ENCODE measurements at places on chromosomes 6 and 20.

DNA sequence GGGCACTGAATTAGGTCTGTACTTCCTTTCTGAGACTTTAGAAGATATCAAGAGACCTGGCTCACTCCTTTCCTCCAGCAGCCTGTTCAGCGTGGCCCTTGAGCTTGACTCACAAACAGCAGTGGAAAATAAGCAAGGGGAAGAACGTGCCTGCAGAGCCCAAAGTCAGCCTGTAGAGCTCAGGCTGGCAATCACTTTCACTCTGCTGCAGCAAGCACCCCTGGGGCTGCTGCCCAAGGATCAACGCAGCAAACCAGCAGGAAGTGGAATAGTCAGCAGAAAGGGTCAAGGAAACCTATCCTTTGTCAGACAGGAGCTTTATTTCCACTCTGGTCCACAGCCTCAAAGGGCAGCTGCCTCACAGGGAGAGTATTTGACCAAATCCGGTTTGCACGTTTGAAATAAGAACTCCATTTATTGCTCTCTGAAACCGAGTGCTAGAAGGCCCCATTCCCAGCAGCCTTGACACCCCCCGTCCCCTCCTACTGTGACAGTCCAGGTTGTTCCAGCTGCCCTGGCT lies 77.4 kb downstream of the PRDM1 start:
- DNase-seq: peak; percentile 54

- DNase-seq: no peak
Observed at GRCh38 chr6:47302043-47302442, 7.7 kb downstream of the TNFRSF21 start.

- DNase-seq: no peak
Observed at GRCh38 chr20:3405696-3406358, 1.6 kb downstream of the DNAAF9 start.

- no peak for DNase-seq
Observed at GRCh38 chr6:14826456-14826855, 419.4 kb upstream of the JARID2 start.

- DNase-seq: no peak
Observed at GRCh38 chr6:100134297-100134696, 140.3 kb upstream of the MCHR2 start.

DNA sequence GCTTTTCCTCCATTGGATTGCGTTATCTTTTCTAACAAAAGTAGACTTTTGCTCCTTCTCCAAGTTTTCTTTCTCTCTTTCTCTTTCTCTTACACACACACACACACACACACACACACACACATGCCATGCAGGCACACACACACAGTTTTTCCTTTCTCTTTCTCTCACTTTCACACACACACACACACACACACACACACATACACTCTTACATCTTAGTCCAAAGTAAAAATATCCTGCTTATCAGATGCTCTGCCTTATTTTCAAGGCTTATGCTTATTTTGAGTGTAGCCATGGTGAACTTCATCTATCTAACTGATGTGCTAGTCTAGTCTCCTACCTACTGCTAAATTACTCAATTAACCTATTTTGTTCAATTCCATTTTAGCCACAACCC lies 34.4 kb upstream of the RAB23 start:
- no peak for DNase-seq

- no peak for DNase-seq
Observed at GRCh38 chr20:11118802-11119380, 445.1 kb upstream of the JAG1 start.

DNA sequence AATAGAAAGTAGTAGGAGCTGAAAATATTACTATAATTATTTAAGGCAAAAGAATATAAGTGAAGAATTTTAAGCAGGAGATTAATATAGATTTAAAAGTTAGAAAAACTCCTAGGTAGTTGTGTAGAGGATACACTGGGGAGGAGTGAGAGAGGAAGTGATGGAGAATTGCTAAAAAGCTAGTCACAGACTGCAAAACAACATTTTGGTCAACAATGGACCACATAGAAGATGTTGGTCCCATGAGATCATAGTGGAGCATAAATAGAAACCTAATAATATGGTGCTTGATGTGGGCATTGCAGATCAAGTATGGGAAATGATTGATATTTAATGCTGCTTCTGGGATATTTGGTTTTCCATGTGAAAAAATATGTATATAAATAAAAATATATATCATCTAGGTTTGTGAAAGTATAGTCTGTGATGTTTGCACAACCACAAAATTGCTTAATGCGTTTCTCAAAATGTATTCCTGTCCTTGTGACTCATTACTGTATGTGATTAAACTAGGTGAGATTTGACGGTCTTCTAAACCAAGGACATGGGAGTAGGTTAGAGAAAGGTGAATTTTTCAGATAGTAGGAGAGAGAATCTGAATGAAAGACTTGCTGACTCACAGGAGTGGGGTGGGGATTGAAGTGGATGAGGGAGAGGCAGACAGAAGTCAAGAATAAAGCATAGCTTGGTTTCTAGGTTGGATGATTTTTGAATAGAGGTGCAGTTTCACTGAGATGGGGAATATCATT lies 174.0 kb downstream of the BCKDHB start:
- DNase-seq: no peak

- DNase-seq: no peak
Observed at GRCh38 chr20:47854687-47855212, 69.5 kb upstream of the SULF2 start.

GRCh38 chr20:2451939-2452732 lies 18.5 kb downstream of the SNRPB start:
- peak; percentile 54 for DNase-seq

- DNase-seq: no peak
Observed at GRCh38 chr6:119129968-119130484, 51.6 kb upstream of the FAM184A start.

GRCh38 chr6:39330057-39330456 lies 7.6 kb upstream of the KCNK16 start:
- DNase-seq: no peak

- no peak for DNase-seq
Observed at GRCh38 chr6:134593887-134594286, 276.0 kb upstream of the SGK1 start.

GRCh38 chr6:44071670-44072451 lies 55.4 kb downstream of the MRPL14 start:
- no peak for DNase-seq

DNA sequence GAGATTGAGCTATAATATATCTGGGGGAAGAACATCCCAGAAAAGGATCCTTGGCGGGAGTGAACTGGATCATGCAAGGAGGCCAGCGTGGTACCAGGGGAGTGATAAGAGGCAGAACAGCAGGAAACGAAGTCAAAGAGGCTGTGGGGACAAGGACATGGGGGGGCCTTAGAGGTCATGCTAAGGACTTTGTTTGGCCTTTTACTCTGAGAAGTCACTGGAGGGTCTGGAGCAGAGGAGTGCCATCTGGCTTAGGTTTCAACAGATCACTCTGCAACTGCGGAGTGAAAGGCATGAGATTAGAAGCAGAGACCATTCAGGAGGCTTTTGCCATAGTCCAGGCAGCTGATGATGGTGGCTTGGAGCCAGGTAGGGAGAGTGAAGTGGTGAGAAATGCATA lies 24.3 kb downstream of the MRAP2 start:
- DNase-seq: no peak

GRCh38 chr6:37783856-37784584 lies 35.5 kb upstream of the ZFAND3 start:
- DNase-seq: peak; percentile 34

DNA sequence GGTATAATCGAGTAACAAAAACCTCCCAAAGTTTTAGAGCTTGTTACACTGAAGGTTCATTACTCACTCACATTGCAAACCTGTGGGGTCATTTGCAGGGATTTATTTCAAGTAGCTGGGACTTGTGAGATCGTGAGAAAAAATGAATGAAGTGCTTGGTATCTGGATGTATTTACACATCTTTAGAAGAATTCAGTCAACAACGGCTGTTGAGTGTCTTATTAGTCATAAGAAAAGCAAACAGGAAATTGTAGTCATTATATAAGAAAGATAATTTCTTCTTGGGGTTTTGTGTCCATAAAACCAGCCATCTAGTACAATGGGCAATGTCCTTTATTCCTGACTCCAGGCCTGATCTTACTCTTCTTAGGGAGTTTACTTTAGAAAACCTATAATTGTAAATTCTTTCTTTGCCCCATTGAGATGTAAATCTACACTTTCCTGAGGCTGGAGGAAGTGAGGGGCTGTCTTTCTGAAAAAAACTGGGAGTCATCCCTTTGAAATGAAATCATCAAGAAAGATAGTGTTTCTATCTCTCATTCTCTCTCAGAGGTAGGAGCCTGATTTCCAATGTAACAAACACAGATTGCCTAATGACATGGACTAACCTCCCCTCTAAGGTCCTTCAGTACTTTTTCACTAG lies 202.5 kb upstream of the ASCC3 start:
- DNase-seq: no peak

- no peak for DNase-seq
Observed at GRCh38 chr6:34229877-34230276, 6.8 kb upstream of the HMGA1 start.

GRCh38 chr20:20395087-20395486 lies 27.2 kb downstream of the INSM1 start:
- no peak for DNase-seq

- DNase-seq: no peak
Observed at GRCh38 chr6:36924131-36924530, 30.4 kb upstream of the PI16 start.

GRCh38 chr20:60024245-60024644 lies 66.0 kb downstream of the CDH26 start:
- DNase-seq: no peak

- no peak for DNase-seq
Observed at GRCh38 chr6:87481931-87482330, 9.2 kb downstream of the SLC35A1 start.

- no peak for DNase-seq
Observed at GRCh38 chr6:129954749-129955431, 63.5 kb upstream of the L3MBTL3 start.

GRCh38 chr6:106939208-106939607 lies 35.3 kb downstream of the CD24 start:
- no peak for DNase-seq

- no peak for DNase-seq
Observed at GRCh38 chr6:170172825-170173256, 118.0 kb downstream of the DLL1 start.

DNA sequence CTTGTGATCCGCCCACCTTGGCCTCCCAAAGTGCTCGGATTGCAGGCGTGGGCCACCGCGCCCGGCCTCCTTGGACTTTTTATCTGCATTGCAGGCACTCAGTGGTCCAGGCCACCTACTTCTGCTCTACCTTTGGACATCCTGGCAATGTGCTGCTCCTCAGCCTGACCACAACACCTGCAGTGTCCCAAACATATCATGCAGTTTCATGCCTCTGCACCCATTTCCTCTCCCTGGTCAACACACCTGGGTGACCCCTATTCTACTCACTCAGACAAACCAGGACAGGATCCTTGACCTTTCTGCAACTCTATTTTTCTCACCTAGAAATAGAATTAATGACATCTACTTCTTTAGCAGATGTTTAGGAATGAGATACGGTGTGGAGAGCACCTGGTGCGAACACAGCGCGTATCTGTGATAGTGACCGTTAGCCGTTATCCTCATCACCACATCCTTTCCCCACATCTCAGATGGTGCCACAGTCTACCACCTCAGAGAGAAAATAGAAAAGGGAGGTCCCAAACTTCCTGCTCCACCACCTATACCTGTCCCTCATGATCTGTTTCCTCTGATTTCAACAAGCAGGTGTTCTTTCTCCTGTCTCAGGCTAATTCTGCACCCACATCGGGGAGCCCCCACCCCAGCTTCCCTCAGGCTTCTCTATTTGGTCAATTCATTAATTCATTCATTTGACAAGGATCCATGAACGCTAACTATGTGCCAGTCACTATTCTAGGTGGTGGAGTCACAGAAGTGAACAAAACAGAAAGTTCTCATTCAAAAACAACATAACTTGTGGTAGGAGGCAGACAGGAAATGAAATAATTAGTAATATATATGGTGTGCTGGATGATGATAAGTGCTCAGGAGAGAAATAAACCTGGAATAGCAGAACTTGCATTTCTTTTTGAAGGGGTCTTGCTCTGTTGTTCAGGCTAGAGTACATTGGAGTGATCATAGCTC lies 4.3 kb upstream of the BTN3A2 start:
- no peak for DNase-seq

- DNase-seq: no peak
Observed at GRCh38 chr6:5763871-5764270, 242.9 kb downstream of the NRN1 start.

GRCh38 chr20:22403022-22403631 lies 181.2 kb downstream of the FOXA2 start:
- peak; percentile 48 for DNase-seq

DNA sequence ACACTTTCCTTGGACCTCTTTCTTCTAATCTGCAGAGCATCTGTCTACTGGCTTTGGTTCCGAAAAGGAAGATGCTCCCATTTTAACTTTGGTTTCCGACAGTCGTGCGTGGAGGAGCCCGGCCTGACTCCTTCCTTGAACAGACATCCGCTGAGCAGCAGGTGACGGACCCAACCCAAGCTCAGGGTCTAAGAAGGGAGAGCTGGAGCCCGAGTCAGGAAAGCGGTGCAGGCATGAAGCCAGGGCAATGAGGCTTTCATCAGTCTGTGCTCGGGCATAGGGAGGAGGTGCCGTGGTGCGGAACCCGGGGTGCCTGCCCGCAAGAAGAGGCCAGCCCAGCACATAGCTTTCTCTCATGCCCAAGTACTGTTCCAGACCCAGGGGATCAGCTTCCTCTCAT lies 109.4 kb downstream of the CDH4 start:
- DNase-seq: no peak

All from upper lobe of left lung (tissue), 6 donors.